Keratinocyte (primary cell): ENCODE measurements at places on chromosomes 3 and 15. TPM values are rescaled to one million over a fixed set of nuclear protein-coding genes. Genes with fewer than 3 reads are reported as not detected.

NANOGP8 gene
- polyA plus RNA-seq, result 0.12 TPM in 1 of 3 replicates, not detected in the others

LTF gene
- polyA plus RNA-seq, result 0.03 TPM in 1 of 3 replicates, not detected in the others

MEX3B gene
- polyA plus RNA-seq, result 0.16 to 0.18 TPM (median 0.17 TPM) in 3 replicates

TARS3 gene
- 2.8 to 3.9 TPM (median 3.0 TPM) in 3 replicates for polyA plus RNA-seq

AP3B2 gene
- 0.25 to 0.41 TPM (median 0.31 TPM) in 3 replicates for polyA plus RNA-seq

- H3K27me3 ChIP-seq, result no peaks in the 10 kb centered on the region
- H3K27ac ChIP-seq, result no peak overlapping the region
- H3K4me3 ChIP-seq, result no peak overlapping the region
Observed at GRCh38 chr3:43624619-43625305, 3.0 kb upstream of the ANO10 start.

DNA sequence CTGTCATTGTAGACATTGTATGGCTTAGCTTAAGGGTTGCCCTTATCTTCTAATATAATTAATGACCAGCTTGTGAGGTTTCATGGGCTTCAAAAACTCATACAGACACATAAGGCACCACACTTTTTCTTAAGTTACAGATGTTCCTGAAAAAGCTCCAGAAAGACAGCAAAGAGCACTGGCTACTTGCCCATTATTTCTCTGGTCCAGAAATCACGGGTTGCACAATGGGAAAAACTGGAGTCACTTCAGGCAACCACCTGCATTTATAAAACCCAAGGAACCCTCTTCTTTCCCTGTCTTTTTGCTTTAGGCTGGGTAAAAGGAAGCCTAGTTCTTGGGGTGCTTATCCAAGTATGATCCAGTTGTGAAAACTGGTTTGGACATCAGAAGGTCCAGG lies 2.3 kb upstream of the COL6A6 start:
- H3K4me1 ChIP-seq, result no peaks in the 10 kb centered on the region
- DNase-seq, result no peak
- no peak overlapping the region for H3K27ac ChIP-seq
- H3K27me3 ChIP-seq, result peaks cover 29% of the 10 kb centered on the region
- no peak overlapping the region for H3K4me3 ChIP-seq

GRCh38 chr15:39801641-39802309 lies 19.1 kb upstream of the FSIP1 start:
- H3K4me3 ChIP-seq, result no peak overlapping the region
- no peak for DNase-seq
- H3K27me3 ChIP-seq, result no peaks in the 10 kb centered on the region
- peaks cover 18% of the 10 kb centered on the region for H3K4me1 ChIP-seq
- H3K27ac ChIP-seq, result no peak overlapping the region

DNA sequence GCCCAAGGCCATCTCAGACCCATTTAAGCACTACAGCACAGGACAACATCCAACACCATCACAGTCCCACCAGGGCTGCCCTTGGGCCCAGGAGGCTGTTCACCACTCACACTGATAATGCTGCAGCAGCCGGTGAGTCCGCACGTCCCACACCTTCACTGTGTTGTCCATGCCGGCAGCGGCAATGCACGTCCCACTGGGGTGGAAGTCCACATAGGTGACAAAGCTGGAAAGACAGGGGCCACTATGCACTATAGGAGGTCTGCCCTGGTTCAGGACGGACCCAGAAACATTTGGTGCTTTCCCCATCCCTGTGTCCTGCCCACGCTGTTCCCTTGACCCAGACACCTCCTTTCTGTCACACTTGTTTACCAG lies 8.5 kb downstream of the POC1A start:
- no peak overlapping the region for H3K27ac ChIP-seq
- H3K4me1 ChIP-seq, result peaks cover 10% of the 10 kb centered on the region
- peaks cover 36% of the 10 kb centered on the region for H3K36me3 ChIP-seq
- DNase-seq, result no peak
- no peak overlapping the region for H3K4me3 ChIP-seq
- H3K27me3 ChIP-seq, result no peaks in the 10 kb centered on the region

DNA sequence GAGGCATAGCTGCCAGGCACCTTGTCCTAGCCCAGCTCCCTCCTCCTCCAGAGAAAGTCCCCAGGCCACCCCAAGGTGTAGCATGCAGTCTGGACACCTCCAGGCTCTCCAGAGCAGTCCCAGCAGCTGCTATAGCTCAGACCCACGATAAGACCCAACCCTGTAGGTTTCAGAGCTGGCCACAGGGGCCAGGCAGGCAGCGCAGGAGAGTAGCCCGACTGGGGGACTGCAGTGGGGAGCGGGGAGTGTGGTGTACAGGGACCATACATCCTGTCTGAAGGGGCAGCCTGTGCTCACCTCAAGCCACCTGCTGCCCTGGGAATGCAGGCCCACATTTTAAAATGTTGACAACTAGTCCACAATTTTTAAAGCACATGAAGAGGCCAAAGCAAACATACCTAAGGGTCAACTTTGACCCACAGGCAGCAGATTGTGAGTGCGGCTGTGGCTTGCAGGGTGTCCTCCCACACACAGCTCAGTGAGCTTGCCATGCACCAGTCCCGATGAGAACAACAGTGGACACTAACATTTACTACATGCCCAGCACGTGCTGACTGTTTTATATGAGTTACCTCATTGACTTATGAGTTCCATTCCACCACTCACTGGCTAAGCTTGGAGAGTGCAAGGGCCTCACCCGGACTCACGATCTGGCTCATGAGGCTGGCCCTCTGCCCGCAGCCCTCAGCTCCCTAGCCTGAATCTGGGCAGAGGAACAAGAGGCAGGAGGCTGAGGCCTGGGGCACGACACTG lies 81.4 kb downstream of the DNAJB8 start:
- no peak overlapping the region for H3K4me3 ChIP-seq
- no peak for DNase-seq
- H3K27ac ChIP-seq, result no peak overlapping the region
- H3K27me3 ChIP-seq, result no peaks in the 10 kb centered on the region

DNA sequence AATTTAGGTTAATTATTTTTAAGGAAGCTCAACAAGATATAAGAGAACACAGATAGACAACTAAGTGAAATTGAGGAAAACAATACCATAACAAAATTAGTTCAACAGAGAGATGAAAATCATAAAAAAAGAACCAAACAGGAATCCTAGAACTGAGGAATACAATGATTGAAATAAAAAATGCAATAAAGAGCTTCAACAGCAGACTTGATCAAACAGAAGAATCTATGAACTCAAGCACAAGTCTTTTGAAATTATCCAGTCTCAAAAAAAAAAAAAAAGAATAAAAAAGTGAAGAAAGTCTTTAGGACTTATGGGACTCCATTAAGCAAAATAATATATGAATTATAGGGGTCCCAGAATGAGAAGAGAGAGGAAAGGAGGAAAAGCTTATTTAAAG lies 42.0 kb upstream of the GNB4 start:
- no peaks in the 10 kb centered on the region for H3K4me1 ChIP-seq
- DNase-seq, result no peak
- no peak overlapping the region for H3K4me3 ChIP-seq
- no peaks in the 10 kb centered on the region for H3K27me3 ChIP-seq

DNA sequence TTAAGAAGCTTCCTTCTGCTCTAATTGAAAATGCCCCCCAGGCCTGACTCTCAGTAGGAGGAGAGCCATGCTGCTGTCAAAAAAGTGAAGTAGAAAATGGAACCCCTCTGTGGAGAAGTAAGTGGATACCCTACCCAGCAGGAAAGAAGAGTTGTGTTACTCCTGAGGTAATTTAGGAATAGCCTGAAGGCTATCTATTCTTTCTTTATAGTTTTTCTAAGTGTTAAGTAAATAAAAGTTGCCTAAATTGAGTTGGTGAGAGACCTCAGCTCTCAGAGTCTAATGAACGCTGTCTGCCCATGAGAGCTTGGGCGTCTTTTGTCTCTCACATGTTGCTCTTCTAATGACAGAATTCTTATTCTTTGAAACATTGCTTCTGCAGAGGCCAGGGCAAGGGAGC lies 116.2 kb downstream of the NSUN3 start:
- peaks cover 3% of the 10 kb centered on the region for H3K4me1 ChIP-seq
- H3K27me3 ChIP-seq, result no peaks in the 10 kb centered on the region
- H3K36me3 ChIP-seq, result no peaks in the 10 kb centered on the region
- no peak for DNase-seq
- no peak overlapping the region for H3K27ac ChIP-seq
